ENCODE measurements at places on chromosomes 11 and 22.

DNA sequence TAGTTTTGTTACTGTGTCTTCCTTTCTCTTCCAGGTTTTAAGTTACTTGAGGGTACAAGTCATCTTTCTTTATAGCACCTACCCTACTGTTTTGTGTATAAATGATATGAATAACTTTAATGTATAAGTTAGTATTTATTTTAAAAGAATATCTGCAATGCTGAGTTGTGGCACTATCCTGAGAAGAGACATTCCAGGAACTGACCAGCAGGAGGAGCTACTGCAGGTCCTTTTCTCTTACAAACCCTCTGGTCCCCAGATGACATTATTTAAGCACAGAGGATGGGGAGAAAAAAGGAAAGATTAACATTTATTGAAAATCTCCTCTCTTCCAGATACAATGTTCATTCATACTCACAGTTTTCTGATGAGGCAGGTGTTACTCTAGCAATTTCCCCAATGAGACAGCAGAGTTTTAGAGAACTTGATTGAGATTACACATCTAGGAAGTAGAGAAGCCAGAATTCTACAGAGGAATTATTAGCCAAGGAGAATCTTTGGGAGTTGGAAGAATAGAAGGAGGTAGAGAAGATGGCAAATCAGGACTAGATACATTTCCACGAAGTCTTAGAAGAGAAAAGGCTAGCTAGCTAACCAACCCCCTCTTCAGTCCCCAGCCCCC is 541.2 kb upstream of the API5 start:
- peak; percentile 9 for DNase-seq

GRCh38 chr11:110349138-110349996 is 53.0 kb upstream of the RDX start:
- no peak for DNase-seq

DNA sequence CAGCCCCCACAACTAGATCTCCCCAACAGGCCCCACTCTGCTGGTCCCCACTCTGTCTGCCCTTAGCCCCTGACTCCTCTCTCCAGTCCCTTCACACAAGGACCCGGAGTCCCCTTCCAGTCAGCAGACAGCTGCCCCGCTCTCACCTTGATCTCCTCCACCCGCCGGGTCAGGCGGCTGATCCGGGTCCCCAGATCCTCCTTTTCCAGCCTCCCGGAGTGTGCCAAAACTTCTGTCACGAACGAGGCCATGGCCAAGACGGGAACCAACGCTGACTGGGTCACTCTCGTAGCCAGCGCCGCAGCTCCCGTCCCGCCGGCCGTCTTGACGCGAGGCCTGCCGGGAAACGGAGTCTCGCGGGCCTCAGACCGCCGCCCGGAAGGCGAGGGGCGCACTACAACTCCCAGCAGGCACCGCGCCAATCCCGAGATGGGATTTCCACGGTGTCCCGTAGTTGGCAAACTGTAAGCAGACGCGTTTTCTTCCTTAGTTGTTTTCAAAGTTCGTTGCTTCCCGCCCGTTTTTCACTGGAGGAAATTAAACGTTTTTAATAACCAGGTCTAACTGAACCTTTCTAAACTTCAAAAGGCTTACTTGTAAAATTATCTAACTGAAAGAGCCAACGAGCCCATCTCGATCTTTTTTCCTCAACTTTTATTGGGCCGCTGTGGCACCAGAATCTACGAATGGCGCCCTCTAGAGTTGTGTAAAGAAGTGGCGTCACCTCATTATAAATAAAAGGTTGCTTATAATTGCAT is at the start of gene ZW10:
ZW10 (minus strand) TSS at position 277 of the 758 bp plus-strand sequence; CDS start at position 251, 26 bp downstream.
- DNase-seq: peak; percentile 89

GRCh38 chr22:39995393-39996252 is 869 bp downstream of the FAM83F start:
- no peak for DNase-seq

DNA sequence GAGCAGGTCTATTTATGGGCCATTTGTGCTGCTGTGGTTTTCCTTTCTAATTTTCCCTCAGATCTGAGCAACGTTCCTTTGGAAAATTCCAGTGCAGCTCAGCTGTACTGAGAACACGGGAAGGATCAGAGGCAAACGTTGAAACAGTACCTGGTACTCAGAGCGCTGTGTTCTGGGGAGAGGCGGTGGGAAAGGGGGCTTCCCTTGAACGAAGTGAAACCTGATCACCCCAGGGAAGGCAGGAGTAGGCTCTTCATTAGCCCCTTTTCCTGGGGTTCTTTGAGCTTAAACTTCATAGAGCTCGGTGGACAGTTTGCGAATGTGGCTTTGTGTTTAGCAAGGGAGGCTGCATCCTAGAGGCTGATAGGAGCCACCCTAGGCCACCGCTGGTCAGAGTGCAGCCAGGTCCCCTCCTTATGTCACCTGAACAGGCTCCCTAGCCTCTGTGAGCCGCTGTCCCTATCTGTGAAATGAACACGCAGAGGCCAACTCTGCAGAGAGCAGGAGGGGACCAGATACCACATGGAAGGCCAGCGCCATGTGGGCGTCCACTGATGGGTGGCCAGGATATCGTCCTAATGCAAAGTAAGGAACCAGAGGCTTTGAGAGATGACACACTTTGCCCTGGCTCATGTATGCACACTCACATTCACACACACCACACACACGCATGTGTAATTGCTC is 1464.8 kb downstream of the BRD1 start:
- no peak for DNase-seq

DNA sequence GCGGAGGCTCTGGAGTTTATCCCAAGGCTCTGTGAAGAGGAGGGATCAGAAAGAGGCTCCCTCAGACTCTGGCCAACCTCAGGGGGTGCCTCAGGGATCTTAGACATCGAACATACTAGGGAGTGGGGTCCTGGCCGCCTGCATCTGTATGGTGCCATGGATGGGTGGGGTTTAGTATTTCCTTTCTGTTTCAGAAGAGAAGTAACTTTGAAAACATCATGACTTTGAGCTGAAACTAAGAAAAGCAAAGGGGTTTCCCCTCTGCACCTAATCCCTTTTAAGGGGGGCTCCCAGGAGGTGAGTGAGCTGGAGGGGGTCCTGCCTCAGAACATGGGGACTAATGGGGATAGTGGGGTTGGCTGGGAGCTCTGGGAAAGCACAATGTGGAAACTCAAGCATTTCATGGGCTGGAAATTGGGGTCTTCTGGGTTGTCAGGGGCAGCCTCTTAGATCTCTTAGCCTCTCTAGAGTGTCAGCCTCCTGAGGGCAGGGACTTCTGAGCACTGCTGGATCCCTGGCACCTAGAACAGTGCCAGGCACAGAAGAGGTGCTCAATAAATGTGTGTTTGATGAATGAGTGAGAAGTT is 11.8 kb upstream of the SSTR3 start:
- no peak for DNase-seq

All from AML-193 (cell line).